ENCODE measurements at places on chromosomes 12 and 14.

- no peak for DNase-seq
These were observed 47.1 kb downstream of the SLC2A13 start for GRCh38 chr12:40058721-40059190.

DNA sequence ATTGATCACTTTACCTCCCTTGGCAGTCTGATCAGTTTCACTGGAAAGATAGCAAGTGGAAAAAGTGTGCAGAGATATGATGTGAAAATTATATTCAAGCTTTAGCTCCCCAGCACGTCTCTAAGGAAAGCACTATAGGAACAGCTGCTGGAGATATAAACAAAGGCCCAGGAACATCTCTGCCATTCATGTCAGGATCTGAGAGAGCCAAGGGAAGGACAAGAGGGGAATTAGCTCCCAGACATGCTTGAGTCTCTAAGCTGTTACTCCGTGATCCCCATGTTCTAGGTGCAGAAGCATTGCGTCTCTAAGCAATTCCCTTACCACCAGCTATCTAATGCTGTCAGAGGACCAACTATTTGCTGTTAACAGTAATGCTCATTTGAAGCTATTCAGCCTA is 700.2 kb downstream of the DIO2 start:
- no peak for DNase-seq

GRCh38 chr14:103517721-103518421 is 4.8 kb downstream of the CKB start:
- DNase-seq, result no peak

DNA sequence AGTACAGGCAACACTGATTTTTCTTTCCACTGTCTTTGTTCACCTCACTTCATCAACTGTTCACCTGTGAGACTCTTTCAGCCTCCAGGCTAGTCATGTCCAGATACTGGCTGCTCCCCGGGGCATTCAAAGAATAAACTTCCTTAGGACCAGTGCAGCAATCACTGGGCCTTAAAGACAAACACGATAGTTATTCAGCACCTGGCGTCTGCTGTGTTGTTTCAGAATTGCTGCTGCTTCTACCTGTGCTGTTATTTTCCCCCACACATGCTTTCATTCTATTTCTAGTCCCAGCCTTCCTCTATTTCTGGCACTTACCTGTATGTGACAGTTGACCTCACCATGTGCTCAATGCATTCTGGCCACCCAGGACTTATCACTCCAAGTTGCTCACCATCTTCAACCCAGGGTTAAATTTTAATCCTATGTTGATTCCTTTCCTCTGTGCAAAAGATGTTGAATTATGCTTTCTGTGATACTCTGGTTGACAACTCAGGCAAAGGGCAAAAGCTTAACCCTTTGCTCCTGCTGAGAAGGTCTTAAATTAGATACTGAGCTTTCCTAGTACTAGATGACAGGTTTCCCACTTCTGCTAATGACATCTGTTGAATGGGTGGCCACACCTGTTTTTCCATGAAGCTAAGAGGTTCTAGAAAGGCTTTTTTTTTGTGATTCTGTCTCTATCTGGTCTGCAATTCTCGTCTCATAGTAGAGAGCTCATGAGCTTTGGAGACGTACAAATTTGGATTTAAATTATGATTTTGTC is 41.4 kb downstream of the PTPRQ start:
- DNase-seq, result no peak

GRCh38 chr12:64792128-64792527 is 32.3 kb upstream of the TBC1D30 start:
- DNase-seq, result no peak

- no peak for DNase-seq
These were observed 10.9 kb downstream of the EVL start for GRCh38 chr14:100076133-100076532.

GRCh38 chr14:43411841-43412240 is 1095.2 kb downstream of the FSCB start:
- DNase-seq, result no peak

DNA sequence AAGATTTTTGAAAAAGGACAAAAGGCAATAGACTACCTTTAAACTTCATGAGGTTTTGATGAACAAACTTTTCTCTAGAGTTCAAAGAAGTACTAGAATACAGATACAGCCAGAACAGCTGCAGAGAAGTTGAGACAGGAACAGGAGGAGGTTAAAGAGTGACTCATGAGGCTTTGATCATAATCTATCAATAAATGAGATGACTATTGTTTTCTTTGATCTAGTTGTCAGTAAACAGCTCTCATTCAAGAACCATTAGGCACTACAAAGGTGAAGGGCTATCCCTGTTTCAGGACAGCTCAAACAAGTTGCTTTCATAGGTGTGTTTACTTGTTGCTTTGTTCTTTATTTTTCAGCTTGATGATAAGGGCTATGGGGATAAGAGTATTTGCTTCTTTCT is 2.4 kb downstream of the WASHC3 start:
- DNase-seq, result no peak

DNA sequence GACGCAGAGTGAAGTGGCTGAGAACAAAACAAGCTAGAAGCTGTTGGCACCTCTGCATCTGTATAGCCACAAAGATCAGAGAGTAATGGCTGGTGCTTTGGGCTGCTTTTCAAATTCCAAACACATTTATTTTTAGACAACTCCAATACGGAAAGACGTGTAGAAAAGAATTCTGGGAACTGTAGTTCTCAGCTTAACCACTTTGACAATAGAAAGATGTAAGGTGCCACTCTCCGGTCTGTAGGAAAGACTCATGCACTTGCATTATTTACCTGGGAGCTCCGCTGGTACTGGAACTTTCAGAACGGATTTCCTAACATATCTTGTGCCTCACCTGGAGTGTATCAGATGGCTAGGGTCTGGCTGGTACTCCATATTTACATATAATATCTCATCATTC is 1.8 kb upstream of the OR4K2 start:
- no peak for DNase-seq

GRCh38 chr14:32471181-32471580 is 142.1 kb downstream of the AKAP6 start:
- DNase-seq, result no peak

- no peak for DNase-seq
These were observed 49.5 kb upstream of the PIWIL1 start for GRCh38 chr12:130288206-130288605.

- DNase-seq, result no peak
These were observed 72.1 kb downstream of the TMTC2 start for GRCh38 chr12:82758749-82759330.

GRCh38 chr14:31360919-31361662 is 59.3 kb downstream of the HEATR5A start:
- DNase-seq, result no peak

DNA sequence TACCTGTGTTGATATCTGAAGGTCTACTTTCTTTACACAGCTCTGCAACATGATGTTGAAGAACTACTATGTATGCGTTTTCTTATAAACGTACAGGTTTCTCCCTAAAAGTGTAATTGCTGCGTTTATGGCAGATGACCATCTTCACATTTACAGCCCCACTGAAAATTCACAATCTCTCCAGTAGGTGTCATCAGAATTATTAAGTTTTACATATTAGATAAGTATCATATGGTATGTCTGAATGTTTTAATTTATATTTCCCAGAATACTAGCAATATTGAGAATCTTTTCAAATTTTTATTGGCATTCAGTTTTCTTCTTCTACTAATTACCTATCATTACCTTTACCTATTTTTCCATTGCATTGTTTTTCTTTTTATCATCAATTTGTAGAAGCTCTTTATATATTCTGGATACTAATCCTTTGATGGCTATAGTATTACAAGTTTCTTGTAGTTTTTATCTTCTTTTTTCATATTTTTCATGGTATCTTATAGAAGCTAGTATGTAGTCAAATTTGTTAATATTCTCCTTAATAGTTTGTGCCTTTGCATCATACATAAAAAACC is 123.5 kb downstream of the CAPZA3 start:
- DNase-seq, result no peak

- no peak for DNase-seq
These were observed 1.6 kb downstream of the GSG1 start for GRCh38 chr12:13101821-13102375.

DNA sequence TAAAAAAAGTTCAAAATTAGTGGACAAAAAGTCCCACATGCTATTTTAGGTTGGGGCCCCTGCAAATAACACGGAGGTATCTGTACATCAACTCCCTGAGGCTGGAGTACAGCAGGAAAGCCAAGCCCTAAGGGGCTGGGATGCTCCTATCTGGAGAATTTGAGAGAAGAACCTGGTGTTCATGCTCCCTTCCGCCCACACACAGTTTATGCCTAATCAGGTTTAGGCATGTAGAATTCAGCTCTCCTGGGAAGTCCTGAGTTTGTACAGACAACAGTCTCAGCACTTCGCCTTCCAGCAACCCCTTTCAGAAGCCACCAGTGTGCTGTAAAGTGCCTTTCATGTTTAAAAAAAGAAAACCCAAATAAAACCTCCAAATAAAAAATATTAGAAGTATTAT is 237.3 kb upstream of the GRIP1 start:
- DNase-seq, result no peak

GRCh38 chr14:68569970-68570409 is 222.9 kb downstream of the ZFP36L1 start:
- no peak for DNase-seq

DNA sequence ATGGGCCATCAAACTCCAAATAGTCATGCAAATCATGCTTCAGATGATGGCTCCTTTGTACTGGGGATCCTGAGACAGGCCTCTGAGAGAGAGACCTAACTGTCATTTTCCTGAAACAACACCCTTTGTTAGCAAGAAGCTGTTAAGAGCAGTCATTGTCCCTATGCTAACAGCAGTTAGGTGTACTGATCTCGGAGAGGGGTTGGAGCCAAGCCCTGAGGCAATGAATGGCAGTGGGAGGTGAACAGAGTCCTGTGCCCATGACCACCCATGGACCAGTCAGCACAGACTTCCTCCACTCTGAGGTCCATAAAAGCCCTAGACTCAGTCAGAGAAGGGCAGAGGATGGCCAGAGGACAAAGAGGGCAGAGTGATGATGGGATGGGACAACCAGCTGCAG is 747.6 kb upstream of the LRFN5 start:
- no peak for DNase-seq
